ENCODE measurements at places on chromosomes 12 and 14. TPM values are rescaled to one million over a fixed set of nuclear protein-coding genes. Genes with fewer than 3 reads are reported as not detected.

The MAP1LC3B2 gene
- 1.1 TPM for total RNA-seq

GRCh38 chr12:117109943-117110635, 10.9 kb upstream of the TESC start:
- no peak for DNase-seq

DNA sequence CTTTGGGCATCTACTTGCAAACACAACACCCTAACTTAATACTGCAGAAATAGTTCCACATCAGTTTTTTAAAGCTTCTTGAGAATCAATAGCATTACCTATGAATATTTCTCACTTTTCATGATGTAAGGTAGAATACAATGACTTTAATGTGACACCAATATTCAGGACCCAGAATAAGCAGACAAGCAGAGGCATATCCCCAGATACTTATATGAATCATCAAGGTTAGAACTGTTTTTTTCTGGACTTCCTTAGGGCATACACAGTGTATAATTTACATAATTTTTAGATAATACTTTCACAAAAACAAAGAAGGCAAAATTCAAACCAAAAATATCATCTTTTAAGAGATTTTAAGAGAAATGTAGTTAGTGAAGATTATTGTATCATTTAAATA, 885.8 kb downstream of the FSCB start:
- DNase-seq: no peak

DNA sequence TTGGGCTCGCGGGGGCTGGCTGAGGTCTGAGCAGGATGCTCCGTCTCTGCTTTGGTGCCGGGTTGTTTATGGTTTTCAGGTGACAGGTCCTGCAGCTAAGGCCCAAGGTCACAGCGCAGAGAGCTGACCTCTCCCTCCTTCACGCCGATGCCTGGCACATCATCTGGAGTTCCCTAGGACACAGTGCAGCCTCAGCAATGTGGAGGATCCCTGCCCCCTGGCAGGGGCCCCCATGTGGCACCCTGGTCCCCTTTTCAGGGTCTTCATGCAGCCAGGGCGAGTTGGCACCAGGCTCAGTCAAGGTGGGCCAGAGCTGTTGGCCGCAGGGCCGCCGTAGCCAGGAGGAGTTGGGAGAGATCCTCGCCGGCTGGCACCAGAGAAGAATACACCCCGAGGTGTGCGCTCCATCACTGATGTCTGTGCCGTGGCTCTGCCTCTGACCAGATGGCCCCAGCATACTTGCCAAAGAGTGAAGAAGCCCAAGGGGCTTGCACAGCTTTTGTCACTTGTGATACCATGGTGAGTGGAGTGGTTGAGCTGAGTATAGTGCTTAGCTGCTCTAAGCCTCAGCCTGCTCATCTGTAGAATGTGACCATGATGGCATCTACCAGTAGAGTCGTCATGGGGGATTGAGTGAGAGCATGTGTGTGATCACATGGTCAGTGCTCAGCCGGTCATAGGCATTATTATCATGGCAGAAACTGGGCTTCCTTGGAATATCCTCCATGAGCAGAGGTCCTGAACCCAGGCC, 11.0 kb downstream of the TPCN1 start:
- no peak for DNase-seq

DNA sequence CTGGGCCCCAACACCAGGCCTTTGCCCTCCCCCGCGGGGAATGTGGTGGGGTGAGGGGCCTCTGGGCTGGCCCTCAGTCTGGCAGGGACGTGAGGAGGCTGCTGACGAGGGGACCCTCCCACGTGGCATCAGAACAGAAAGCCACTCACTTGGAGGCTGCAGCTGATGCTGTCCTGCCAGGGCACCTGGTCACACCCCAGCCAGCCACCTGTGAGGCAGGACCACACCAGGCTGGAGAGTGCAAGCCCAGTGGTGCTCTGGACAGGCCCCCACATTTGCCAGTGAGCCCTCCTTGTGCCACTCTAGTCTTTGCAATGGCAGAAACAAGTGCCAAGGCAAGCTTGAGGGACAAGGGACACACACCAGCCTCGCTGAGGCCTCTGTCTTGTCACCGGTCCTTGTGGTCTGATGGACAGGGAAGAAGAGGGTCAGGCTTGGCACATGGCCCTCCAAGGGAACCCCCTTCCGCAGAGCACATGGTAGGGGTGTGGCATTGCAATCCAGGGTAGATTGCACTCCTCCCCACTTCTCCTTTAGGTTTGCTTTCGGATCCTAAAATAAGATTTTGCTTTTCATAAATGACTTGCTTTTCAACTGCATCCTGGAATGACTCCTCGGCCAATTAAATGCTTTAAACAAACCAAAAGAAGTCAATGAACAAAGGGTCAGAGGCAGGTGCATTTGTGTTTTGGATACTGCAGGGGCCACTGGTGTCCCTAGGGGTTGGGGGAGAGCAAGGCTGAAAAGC, 53.7 kb downstream of the CCDC88C start:
- DNase-seq: no peak

DNA sequence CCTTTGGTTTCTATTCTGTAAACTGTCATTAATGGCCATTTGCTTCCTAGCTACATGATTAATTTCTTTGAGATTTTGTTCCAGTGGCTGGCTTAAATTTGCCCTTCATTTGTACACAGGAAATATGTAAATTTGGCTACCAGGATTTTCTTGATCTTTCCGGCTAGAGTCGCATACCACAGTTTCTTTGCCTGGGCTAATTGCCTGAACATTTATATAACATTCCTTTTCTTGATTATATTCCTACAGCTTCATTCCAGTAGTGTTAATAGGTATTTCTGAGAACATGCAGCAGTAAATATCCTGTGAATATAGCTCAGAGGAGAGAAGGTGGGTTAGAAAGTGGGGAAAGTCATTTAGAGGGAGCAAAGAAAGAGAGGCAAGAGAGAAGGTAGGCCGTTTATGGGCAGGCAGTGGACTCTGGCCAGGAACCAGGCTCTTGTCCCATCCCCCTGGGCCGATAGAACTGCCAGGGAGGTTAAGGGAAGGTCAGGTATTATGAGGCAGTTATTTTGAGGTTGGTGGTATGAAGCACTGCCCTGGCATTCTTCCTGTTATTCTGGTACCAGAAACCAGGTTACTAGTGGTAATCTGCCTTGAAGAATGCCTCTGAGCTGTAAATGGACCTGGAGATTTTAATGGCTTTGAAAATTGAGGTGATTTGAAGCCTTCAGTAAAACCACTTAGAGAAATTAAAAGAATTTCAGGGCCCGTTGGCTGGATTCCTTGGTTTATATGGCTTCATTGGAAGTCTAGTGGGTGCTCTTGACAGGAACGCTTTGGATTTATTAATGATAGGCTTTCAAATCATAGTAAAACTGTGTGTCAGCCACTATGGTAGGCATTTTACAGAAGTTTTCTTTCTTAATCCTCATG, 4.4 kb downstream of the RNF10 start:
- no peak for DNase-seq
